ENCODE measurements at places on chromosomes 2 and 18.
A peak's percentile ranks its signal among the peaks of the same experiment; 100 is the strongest.

DNA sequence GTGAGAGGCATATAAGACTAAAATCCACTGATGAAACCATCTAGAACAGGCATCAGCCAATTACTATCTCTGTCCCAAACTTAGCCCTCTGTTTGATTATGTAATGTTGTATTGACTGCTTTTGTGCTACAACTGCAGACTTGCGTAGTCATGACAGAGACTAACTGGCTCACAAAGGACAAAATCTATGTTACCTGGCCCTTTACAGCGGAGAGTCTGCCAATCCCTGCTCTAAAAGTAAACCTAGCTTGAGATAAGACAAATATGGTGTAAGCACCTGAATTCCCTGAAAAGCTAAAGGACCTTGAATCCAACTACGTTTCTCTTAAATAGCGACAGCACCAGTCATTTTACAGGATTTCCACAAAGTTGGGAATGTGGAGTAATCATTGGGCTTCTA, 102.8 kb upstream of the LRRTM1 start:
- no peak for DNase-seq

GRCh38 chr18:68721681-68722583, 7.0 kb upstream of the TMX3 start:
- peak; percentile 50 for DNase-seq

DNA sequence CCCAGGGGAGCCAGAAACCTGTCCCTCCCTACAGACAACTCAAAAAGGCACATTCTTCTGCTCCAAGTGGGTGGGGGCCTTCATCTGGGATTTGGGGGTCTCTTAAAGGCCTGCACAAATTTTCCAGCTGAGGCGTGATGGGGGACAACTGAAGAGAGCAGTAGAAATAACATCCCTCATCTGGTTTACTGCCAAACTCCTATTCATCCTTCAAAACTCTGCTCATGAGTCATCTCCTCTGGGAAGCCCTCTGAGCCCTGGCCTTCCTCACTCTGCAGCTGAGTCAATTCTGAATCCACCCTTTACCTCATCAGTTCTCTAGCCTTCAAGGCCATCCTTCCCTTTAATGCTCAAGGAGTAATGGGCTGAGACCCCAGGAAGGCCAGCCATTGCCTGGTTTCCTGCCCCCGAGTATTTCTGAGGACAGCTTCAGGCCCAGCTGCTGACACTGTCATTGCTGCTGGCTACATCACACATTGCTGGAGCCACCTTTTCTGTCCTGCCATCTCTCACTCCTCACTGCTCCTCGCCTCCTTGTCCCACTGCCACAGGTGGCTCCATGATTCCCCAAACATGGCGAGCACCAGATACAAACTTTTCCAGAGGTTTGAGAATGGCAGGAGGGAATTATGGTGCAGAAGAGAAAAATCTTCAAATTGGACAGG, 32.2 kb upstream of the GLI2 start:
- no peak for DNase-seq

- DNase-seq = peak; percentile 92
Measured at GRCh38 chr2:96146153-96146880, 1.1 kb upstream of the DUSP2 start.

DNA sequence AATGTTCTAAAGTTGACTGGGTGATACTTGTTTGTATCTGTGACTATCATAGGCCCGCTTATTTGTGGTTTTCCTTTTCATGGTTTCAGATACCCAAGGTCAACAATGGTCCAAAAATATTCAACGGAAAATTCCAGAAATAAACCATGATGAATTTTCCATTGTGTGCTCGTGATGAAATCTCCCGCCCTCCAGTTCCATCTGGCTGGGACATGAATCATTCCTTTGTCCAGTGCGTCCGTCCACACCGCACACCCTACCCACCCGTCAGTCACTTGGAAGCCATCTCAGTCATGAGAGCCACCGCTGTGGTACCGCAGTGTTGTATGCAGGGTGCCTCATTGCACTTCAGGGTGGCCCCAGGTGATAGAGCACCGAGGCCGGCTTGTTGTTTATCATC, 268.2 kb upstream of the PXDN start:
- no peak for DNase-seq

- no peak for DNase-seq
Measured at GRCh38 chr2:239212121-239212928, 188.5 kb downstream of the HDAC4 start.

DNA sequence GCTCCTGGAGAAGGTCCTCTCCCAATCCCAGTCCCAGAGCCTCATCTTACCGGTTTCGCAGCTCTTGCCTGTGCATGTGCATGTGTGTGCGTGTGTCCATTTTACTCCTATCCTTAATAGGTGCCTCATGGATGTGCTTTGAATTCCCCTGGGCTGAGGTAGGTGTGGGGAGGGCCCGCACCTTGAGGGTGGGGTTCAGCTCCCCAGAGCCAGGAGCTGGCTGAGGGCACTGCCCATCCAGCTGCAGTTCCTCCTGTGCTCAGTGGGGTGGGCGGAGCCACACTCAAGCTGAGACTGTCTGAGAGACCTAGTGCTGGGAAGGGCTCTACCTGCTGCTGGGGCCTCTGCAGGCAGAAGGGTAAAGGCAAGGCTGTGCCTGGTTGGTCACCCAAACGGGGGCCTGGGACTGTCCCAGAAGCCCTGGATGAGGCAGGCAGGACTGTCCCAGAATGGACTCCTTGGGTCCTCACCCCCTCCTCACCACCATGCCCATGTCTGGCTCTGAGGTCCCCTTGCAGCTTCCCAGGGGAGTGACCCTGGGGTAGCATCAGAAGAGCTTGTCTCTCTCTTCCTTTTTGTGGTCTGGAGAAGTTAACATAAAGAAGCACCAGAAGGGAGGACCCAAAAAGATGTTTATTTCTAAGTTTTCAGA, 8.9 kb downstream of the GDF7 start:
- DNase-seq = no peak
